ENCODE measurements at places on chromosomes 3 and 15.
A peak's percentile ranks its signal among the peaks of the same experiment; 100 is the strongest.

DNA sequence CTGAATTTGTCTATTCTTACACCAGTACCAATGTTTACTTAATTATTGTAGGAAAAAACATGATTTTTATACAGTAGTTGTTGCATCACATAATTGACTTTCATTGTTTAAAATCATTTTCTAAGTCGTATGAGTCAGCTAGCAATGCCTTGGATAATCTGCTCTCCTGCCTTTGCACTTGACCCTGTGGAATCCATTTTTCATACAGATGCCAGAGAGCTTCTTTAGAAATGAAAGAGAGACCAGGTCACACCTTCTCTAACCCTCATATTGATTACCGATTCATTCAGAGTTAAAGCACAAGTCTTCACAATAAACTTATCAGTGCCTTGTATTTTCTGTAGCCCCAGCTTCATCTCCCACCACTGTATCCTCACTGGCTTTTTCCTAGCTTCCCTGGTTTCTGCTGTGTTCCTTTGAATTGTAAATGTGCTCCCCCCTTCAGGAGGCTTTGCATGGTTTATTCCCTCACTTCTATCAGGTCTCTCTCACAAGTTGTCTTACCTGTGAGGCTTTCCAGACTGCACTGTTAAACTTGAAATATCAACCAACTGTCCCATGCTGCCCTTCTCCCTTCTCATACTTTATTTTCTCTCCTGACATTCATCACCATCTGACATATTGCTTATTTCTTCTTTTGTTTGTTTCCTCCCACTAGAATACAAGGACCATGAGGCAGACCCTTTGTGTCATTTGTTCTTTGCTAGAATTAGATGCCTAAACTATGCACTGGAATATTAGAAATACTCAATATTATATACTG, 662.0 kb upstream of the GBE1 start:
- DNase-seq: no peak

GRCh38 chr15:52783929-52784798, 6.0 kb downstream of the ONECUT1 start:
- DNase-seq: no peak

DNA sequence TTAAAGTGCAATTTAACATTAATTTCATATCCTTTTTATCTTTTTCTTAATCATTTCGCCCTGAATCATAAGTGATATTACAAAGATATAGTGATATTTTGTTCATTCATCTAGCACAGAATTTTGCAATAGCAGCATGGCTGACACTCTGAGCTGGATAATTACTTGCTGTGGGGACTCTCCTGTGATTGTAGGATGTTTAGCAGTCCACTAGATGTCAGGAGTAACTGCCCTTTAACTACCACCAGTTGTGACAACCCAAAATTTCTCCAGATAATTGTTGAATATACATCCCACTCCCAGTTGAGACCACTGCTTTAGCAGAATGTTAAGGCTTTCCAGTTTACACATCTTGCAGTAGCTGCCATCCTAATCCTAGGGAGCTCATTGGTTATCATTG, 196.8 kb upstream of the MBNL1 start:
- no peak for DNase-seq

DNA sequence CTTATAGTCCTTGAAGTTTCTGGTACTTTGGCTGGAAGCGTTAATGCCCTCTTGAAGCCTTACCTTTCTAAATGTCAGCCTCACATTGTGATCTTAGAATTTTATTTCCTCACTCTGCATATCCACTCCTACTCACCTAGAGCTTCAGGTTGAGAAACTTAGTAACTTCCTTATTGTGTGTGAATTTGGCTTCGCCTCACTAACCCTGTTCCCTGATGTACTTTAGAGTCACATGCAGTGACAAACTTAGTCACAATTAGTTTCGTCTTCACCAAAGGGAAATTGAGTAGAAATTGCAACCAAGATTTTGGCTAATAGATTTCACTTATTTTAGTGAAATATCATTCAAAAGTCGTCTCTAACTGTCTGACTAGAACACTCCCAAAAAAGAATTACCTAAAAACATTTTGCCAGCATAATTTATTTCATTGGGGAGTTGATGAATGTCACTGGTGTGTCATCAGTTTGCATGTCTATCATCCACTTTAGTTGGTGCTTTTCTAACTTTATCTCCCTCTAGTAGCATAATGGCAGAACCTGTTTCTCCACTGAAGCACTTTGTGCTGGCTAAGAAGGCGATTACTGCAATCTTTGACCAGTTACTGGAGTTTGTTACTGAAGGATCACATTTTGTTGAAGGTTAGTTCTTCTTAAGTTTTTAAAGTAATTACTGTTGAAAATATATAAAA, 960 bp downstream of the MFN1 start:
- DNase-seq: no peak

DNA sequence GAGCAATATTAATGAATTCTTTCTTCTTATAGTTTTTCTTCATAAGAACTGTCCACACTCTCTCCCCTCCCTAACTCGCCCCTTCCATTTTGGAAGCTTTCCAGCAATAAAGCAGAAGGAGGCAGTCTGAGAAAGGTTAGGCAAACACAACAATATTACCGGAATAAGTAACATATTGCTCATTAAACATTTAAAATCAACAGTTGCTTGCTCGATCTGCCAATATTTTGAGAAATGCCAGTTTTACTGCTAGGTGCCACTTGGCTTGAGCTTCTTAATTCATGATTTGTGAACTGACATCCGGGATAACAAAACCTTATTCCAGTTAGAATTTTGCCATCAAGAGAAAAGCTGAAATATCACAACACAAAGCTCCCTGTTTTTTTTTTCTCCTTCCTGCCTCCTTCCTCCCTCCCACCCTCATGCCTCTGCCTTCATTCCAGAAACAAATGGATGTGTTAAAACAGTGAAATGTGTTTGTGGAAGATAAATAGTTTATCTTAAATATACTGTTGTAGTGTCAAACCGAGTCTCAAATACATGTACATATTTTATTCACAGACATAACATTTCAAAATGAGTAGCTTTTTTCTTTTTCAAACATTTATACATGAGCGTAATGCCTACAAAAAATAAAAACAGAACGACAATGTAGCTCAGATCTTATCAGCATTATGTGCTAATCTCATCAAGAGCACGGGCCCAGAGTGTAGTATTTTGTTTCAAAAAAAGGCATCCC, 253.7 kb downstream of the GAP43 start:
- DNase-seq: no peak

GRCh38 chr15:27545494-27546255, 553.4 kb downstream of the OCA2 start:
- DNase-seq: no peak

- no peak for DNase-seq
These were observed at the start of the genes CCR5AS and CCRL2 for GRCh38 chr3:46406788-46407611. Gene CCR5AS (minus strand): TSS chr3:46407066. Gene CCRL2 (plus strand): TSS chr3:46407259. CDS start chr3:46408080, 821 bp downstream.

DNA sequence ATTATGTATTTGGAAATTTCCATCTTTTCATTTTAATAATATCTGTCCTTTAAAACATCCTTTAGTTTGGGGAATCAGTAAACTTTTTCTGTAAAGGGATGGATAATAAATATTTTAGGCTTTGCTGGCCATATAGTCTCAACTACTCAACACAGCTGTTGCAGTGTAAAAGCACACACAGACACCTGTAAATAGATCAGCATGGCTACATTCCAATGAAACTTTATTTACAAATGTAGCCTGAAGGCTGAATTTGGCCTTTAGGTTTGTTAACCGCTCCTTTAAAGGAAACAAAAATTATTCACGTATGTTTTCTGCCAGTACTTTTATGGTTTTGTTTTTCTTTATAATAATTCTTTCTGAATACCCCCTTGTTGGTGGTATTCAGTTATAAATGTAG, 184.8 kb downstream of the ADAMTSL3 start:
- no peak for DNase-seq

GRCh38 chr3:52891615-52892081, 5.7 kb downstream of the STIMATE start:
- peak; percentile 83 for DNase-seq

- DNase-seq: no peak
These were observed 37.8 kb downstream of the KY start for GRCh38 chr3:134613006-134613520.

DNA sequence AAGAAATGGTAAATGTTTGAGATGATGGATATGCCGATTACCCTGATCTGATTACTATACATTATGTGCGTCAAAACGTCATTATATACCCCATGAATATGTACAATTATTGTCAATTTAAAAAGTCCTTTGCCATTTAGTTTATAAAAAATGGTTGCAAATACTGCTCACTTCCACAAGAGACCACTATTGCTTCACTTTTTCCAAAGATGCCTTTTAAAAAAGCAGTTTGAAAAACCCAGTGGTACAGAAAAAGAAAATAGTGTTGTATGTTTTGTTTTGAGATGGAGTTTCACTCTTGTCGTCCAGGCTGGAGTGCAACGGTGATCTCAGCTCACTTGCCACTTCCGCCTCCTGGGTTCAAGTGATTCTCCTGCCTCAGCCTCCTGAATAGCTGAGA, 39.3 kb downstream of the EDEM1 start:
- DNase-seq: peak; percentile 2

GRCh38 chr3:112004669-112005068, 5.9 kb downstream of the TAGLN3 start:
- DNase-seq: no peak

DNA sequence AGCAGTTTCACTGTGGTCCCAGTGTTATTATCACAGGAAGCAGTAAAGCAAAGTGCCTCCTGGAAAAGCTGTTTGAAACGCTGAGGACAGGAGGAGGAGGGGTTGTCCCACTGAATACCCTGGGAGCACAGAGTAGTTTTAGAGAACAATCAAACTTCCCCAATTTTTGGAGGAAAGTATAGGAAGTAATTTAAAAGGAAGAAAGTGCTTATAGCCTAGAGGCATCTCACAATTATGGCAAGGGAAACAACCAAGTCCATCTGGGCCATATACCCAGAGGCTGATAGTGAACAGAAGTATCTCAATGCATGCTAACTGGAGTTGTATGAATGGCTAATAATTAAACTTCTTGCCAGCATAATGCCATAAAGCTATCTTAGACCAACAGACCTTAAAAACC, 137.2 kb upstream of the EPHA6 start:
- no peak for DNase-seq

- DNase-seq: no peak
These were observed 109.7 kb upstream of the HACD2 start for GRCh38 chr3:123694366-123695087.

GRCh38 chr3:72496051-72496670, 352.1 kb downstream of the SHQ1 start:
- DNase-seq: no peak
